ENCODE measurements at places on chromosomes 12 and 14.

GRCh38 chr14:58239244-58240195 lies 5.1 kb upstream of the PSMA3 start:
- peak; percentile 64 for DNase-seq

- no peak for DNase-seq
Measured at GRCh38 chr14:41642367-41642766, 35.7 kb downstream of the LRFN5 start.

- peak; percentile 85 for DNase-seq
Measured at GRCh38 chr14:96662116-96662970, 134.8 kb upstream of the VRK1 start.

DNA sequence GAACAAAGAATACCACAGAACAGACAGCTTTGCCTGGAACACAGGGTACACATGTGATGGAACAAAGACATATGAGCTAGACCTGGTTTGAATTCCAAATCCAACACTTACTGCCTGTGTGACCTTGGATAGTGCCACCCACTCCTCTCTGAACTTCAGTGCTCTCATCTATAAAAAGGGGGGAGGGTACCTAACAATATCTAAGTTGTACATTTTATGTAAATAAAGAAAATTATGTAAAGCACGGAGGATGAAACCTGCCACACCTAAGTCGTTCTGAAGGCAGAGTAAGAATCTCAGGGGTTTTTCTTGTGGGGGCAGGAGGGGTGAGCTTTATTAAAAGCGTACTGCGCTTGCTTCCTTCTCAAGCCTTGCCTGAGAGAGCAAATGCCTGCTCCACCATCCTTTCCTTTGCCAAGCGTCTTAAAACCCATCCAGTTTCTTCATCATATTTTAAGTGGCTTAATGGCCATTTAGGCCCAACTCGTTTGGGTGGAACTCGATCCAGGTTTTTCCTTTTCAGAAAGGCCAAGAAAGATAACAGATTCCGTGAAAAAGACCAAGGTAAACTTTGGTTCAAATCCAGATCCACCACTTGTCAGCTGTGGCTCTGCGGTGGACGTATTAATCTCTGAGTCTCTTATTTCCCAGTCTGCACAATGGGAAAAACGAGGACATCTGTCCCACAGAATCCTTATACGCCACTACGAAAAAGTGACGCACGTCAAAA lies 946 bp downstream of the DDX24 start:
- no peak for DNase-seq

DNA sequence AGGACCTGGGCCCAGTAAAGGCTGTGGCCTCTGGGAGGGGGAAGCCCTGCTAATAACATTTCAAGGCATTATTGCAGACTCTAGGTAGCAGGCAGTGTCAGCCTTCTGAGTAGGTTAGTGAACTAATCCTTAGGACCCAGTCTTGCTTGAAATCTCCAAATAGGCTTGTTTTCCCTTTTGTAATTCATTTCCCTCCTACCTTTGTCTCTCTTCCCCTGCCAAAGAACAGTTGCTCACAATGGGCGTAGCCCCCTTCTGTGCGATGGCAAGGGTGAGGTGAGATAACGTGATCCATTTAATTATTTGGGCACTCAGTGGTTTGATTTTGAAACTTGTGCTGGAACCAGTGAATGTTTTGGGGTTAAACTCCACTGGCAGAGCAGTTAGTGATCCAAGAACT lies 10.9 kb downstream of the PELI2 start:
- DNase-seq, result no peak

DNA sequence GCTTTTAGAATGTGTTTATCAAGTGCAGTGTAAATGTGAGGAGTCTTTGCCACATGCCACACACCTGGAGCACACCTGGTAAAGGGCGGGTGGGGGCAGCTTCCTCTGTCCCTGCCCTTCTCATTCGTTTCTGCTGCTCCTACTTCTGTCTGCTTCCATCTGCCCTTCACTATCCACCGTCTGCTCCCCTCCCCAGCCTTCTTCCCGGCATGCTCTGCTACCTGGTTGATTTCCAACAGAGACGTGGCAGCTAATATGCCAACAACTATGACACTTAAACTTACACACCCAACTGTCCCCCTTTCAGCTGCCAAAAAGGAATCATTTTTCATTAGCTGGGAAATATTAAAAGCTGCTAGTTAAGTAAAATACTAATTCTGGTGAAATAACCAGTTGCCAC lies 9.1 kb upstream of the CARMIL3 start:
- no peak for DNase-seq

GRCh38 chr14:33061667-33062325 lies 123.1 kb downstream of the NPAS3 start:
- DNase-seq, result no peak

- no peak for DNase-seq
Measured at GRCh38 chr12:128852885-128853599, at the start of gene GLT1D1. Gene GLT1D1, plus strand, starts transcription at chr12:128853478. Its CDS starts 104 bp downstream, at chr12:128853582.

GRCh38 chr12:96033549-96034389 lies 1.6 kb downstream of the LTA4H start:
- DNase-seq, result no peak

GRCh38 chr12:578748-579419 lies 84.4 kb downstream of the NINJ2 start:
- DNase-seq, result no peak

DNA sequence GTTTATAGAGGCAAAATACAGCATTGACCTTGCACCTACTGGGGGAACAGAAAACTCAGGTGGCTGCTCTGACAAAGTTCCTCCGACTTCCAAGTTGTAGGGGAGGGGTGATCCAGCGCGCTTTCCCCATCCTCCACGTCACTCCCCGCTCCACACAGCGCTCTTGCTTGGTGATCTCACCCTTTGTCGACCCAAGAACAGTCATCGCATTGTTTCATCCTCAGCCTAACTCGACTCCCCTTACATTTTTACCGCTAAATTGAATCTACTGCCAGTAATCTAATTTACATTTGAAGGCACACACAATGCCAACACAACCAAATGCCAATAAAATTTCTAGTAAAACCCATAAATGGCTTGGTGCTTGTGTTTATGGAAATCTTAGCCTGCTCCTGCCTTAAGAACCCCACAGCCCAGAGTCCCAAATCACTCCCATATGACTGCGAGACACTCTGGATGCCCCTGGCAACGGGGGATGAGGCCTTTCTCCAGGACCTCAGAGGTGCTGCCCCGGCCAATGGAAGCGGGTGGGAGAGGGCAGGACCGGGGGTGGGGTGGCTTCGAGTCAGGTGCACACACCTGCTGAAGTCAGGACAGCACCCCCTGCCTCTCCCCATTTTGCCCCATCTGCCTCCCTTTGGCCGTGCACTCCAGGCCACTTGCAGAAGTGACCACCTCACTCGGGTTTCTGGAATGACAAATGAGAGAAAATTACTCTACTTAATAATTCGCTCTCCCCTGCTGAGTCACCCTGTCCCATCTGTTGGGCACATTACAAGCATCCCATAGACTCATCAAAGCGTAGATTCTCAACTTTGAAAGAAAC lies 98.2 kb upstream of the GSC start:
- no peak for DNase-seq

GRCh38 chr14:94974893-94975292 lies 182.4 kb downstream of the DICER1 start:
- DNase-seq, result no peak

GRCh38 chr12:111434680-111435338 lies 29.1 kb downstream of the SH2B3 start:
- no peak for DNase-seq

DNA sequence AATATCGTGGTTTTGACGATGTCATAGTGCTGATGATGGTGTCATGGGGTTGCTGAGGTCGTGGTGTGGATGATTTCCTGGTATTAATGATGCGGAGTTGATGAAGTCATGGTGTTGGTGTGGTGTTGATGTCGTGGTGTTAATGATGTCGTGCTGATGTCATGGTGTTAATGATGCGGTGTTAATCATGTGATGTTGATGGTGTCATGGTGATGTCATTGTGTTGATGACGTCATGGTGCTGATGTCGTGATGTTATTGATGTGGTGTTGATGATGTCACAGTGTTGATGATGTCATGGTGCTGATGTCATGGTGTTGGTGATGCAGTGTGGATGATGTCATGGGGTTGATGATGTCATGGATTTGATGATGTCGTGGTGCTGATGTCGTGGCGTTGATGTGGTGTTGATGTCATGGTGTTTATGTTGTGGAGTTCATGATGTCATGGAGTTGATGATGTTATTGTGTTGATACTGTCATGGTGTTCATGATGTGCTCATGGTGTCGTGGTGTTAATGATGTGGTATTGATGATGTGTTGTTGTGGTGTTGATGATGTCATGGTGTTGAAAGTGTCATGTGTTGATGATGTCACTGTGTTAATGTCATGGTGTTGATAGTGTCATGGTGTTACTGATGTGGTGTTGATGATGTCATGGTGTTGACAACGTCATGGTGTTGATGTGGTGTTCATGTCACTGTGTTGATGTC lies 48.5 kb upstream of the RIMBP2 start:
- DNase-seq, result no peak

GRCh38 chr14:92880351-92880750 lies 42.6 kb upstream of the CHGA start:
- no peak for DNase-seq

- DNase-seq, result no peak
Measured at GRCh38 chr12:88623777-88624548, 43.7 kb upstream of the KITLG start.

DNA sequence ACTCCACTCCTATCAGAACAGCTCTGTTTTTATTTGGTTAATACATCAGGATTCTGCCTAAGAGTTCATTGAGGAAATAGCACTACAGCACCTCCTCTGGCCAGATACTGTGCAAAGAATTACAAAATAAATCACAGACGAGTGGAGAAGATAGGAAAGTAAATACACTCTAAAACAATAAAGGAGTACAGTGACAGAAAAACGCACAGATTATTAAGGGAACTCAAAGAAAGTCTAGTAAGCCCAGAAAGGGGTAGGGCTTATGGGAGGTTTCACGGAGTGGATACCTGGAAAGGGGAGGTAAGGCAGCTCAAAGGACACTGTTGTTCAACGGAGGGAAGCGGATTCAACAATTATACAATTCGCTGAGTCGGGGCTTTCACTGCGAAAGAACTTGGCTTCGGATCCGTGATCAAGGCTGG lies 5.5 kb downstream of the OR10AD1 start:
- DNase-seq, result peak; percentile 45

GRCh38 chr12:4244868-4245267 lies 28.7 kb upstream of the CCND2 start:
- no peak for DNase-seq

- DNase-seq, result no peak
Measured at GRCh38 chr12:105573574-105573973, 243.1 kb downstream of the C12orf75 start.

GRCh38 chr12:80766210-80766609 lies 49.5 kb downstream of the MYF5 start:
- no peak for DNase-seq

DNA sequence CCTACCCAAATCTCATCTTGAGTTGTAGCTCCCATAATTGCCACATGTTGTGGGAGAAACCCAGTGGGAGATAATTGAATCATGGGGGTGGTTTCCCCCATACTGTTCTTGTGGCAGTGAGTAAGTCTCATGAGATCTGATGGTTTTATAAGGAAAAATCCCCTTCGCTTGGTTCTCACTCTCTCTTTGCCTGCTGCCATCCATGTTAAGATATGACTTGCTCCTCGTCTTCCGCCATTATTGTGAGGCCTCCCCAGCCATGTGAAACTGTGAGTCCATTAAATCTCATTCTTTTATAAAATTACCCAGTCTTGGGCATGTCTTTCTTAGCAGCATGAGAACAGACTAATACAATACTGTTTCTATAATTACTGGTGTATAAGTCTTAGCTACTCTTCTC lies 6.5 kb upstream of the BCAT1 start:
- no peak for DNase-seq

- no peak for DNase-seq
Measured at GRCh38 chr12:96882862-96883261, 24.2 kb upstream of the NEDD1 start.

DNA sequence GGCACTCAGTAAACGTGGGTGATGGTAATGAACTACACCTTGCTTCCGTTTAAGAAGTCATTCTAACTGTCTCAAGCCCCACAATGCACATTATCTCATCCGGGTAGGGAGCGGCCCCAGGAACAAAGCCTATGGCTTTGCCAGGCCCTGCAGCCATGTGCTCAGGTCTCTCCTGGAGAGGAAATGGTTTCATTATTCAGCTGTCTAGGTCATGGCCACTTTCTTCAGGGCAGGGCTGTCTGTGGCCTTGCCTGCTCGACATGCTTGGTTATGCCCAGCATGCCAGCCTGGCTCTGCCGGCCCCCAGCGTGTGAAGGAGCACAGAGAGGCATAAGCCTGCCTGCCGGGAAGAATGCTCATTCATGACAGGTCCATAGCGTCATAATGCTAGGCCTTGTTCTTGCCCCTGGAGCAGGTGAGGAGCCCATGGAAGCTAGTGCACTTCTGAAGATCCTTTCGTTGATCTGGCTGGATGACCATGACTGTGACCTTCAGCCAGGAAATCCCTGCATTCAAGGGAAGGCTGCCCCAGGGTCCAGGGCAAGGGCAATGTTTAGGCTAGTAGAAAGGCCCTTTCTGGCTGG lies 26.3 kb upstream of the FOS start:
- no peak for DNase-seq

DNA sequence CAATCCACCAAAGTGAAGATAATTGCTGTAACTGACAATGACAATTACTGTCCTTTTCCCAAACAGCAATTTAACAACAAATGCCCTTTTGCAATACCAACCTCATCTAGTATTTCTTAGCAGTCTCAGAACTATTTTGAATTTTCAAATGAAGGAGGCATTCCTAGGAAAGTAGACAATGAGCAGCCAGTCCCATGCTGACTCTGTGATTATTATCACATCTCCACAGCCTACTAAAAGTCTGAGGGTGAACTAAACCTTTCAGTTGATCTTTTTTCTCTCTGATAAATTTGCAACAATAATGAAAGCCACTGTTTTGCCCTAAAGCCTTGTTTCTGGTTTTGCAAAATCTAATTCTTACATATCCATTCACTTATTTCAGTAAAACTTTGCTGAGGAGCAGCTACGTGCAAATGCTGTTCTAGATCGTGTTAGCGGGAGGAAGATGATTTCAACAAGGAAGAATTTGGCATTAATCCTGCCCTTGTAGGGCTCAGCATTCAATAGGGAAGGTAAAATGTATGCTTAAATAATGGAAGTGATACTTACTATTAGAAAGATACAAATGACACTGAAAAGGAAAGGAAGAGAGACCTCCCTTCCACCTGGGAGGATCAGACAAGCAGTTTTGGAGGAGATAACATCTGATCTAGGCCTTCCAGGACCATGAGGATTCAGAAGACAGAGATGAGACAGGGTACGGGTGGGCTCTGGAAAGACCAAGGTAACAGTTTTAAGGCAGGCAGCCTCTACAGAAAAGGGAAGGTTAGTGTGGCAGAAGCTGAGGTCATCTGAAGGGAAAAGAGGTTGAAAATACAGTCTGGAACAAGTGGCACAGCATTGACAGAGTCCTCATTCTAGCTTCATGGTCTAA lies 47.4 kb downstream of the SLC38A1 start:
- DNase-seq, result no peak
